ENCODE measurements at places on chromosomes 12 and 14.

DNA sequence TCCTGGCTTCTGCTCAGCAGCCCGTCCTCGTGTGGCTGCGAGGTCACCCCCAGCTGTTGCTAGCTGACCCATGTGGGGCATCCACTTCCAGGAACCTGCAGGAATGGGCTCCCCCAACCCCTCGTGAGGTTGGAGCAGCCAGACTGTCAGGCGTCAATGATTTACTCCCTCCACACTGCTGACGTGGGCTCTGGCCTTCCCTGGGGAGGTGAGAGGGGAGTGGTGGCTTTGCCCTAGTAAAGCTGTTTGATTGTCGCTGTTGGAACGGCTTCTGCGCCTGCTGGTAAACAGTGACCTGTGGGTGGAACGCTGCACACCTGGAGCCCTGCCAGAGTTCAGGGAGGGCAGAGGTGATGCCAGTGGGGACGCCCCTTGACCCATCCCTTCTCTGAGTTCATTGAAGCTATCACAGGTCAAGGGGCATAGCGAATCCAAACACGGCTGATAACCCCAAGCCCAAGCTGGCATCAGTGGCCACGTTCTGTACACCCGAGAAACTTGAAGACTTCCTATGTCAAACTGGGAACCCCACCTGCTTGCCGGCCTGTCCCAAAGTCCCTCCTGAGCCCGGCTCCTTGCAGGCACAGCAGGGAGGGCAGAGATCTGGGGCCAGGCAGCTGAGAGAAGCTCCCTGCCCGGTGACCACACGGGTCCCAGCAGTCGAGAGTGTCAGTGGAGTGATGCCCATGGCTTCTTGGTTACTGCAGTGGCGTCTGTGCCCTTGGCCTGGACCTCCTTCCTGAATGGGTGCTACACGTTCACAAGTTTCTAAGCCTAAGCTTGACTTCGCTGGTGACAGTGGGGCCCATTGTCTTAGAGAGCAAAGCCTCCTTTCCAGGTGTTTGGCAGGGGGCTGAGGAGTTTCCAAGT, 2.7 kb downstream of the ASPG start:
- DNase-seq: no peak

- no peak for DNase-seq
These were observed 22.7 kb downstream of the CGRRF1 start for GRCh38 chr14:54532111-54533012.

DNA sequence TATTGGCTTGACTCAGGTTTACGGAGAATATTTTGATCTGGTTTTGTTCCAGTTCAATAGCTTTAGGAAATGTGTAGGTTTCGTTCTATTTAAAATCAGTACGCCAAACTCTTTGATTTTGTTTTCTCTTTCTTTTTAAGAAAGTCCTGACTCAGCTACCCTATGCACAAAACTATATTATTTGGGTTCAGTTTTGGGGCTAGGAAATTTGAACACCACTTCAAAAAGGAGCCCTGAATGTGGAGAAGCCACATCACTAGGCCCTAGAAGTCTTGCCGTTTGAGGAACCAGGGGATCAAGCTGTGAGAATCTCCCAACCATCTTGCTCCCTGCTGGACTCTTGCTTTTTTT, 168.2 kb upstream of the BCL2L14 start:
- DNase-seq: no peak

GRCh38 chr14:95261616-95262510, 57.8 kb downstream of the CLMN start:
- DNase-seq: no peak

DNA sequence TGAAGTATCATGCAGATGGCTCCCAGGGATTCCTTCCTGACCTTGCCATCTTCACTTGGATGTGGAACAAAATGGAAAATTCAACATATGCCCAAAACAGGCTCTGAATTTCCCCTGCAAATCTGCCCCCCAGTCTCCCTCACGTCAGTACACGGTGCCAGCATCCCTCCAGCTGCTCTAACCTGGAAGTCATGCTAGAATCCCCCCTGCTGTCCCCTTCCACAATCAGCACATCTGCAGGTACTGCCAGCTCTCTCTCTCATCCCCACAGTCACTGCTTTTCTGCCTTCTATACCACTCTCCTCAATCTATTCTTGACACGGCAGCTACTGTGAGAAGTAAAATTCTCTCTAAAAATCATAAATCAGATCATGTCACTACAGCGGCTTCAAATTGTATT, 21.6 kb downstream of the GALNT6 start:
- no peak for DNase-seq

- DNase-seq: no peak
These were observed 8.5 kb upstream of the KRT5 start for GRCh38 chr12:52528641-52529143.

GRCh38 chr12:2183556-2184541, 131.1 kb downstream of the CACNA1C start:
- DNase-seq: no peak

GRCh38 chr12:95102916-95103671, 29.7 kb upstream of the NR2C1 start:
- DNase-seq: no peak

GRCh38 chr14:99030454-99030853, 241.5 kb downstream of the BCL11B start:
- DNase-seq: no peak

GRCh38 chr12:19248929-19249602, 119.5 kb downstream of the PLEKHA5 start:
- no peak for DNase-seq

- DNase-seq: no peak
These were observed 448.6 kb downstream of the FUT8 start for GRCh38 chr14:65860956-65861611.

DNA sequence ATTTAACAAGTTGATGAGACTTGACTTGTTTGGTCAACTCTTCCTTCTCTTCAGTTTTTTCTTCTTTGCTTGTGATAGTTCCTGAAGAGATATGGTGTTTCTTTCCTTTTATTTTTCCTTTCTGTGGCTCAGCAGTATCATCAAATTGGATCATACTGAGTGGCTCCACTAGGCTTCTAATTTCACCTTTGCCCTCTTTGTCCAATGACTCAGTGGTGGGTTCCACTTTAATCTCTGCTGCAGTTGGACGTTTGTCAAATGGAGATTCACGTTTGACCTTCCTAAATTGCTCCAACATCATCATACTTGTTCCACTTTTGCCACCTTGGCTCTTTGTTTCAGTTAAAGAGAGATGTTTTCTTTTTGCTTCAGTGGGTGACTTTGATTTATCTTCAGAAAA, 41.5 kb downstream of the FAM186A start:
- DNase-seq: no peak

- DNase-seq: no peak
These were observed 57.8 kb downstream of the RIMBP2 start for GRCh38 chr12:130658145-130658911.

- DNase-seq: no peak
These were observed 30.3 kb downstream of the DEGS2 start for GRCh38 chr14:100129161-100129589.

DNA sequence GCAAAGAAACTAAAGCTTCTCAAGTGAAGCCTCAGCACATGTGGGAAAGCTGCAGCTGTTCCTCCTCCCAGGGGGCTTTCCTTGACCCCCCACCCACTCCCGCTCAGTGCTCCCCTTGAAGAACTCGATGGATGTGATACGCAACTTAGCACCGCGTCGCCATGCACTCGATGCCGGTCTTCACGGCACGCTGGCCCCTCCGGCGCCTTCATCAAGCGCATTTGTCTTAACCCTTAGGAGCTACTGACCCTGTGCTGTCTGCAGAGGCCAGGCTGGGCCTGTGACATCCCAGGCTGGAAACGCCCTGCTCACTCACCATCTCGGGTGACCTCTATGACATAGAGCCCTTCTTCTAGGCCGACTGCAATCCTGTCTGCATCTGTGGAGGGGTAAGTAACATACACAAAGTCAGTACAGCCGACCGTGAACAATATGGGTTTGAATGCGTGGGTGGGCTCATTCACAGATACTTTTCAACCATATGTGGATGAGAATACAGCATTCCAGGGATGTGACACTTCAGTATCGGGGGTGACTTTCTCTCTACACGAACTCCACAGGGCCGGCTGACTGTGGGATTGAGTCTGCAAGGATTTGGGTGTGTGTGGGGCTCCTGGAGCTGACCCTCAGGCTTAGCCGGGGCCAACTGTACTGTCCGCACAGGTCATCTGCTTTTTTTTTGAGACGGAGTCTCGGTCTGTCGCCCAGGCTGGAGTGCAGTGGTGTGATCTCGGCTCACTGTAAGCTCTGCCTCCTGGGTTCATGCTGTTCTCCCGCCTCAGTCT, 23.1 kb downstream of the AMN start:
- no peak for DNase-seq

- DNase-seq: no peak
These were observed 73.0 kb downstream of the RMST start for GRCh38 chr12:97535582-97535981.

- no peak for DNase-seq
These were observed 78.3 kb upstream of the PSMA6 start for GRCh38 chr14:35213869-35214387.

GRCh38 chr14:52360831-52361230, 46.7 kb downstream of the PTGER2 start:
- no peak for DNase-seq

DNA sequence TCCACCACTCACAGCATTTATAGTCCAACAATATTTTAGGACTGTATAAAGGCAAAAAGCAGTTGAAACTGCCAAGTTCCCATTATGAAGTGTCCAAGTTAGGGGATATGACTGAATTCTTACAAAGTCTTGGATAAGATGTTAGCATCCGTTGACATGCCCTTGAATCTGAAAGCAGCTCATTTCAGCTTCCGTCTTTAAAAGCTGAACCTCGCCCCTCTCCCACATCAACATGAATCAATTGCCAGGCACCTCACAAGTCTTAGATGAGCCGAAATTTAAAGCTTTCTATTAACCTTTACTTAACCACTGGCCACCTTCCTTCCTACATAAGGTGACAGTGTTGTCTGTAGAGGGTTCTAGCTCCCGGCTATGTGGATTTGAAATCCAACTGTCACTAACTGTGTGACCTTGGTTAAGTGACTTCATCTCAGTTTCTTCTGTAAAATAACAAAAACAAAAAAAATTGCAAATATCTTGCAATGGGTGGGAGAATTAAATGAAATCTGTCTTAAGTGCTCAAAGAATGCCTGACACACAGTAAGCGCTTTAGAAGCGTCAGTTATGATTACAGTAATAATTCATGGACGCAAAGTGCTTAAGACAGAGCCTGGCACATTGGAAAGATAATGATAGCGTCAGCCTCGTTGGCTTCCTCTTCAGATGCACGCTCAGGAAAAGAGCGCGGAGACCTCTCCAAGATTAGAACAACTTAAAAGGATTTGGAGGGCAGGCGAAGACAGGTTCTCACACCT, 1.2 kb downstream of the PPP1CC start:
- DNase-seq: no peak

DNA sequence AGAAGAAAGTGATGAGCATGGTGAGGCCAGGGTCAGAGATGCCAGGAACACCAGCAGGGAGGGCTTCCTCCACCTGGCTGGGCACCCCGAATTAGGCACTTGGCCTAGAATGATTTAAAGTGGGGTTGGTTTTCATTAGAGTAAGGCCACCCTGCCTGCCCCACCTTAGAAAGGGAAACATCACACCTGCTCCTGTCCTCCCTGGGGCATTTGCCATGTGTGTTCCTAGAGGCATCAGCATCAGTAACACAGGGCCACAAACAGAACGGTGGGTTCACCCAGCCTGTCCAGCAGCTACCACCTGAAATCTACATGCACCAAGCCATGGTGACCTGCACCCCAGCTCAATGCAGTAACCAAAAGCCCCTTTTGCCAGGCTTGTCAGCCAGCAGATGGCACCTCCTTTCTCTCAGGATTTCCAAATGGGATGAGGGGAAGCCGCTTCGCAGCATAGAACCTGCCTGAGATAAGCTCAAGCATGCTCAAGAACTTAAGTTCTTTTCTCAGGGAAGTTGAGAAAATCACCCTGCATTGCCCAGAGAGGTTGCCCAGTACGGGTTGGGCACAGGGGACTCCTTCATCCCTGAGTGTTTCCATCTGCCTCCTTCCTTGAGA, 338.8 kb downstream of the DPF3 start:
- no peak for DNase-seq

- no peak for DNase-seq
These were observed 1.3 kb downstream of the TNFAIP2 start for GRCh38 chr14:103124501-103125001.

DNA sequence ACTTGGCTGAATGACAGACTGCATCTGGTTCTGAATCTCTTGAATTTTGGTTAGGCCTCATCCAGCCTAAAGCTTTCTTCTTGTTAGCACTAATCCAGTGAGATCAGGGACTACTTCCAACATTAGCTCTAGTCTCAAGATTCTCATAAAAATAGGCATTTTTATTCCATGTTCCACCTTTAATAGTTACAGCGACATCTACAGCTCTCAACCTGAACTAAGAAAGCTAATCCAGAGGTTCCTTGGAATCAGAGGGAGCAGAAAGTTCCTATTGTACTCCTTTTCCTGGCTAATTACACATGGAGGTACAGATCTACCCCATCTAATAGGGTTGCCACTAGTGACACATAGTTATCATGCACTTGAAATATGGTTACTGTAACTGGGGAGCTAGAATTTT, 391.9 kb downstream of the RMST start:
- no peak for DNase-seq

GRCh38 chr14:55404173-55404854, 7.3 kb downstream of the ATG14 start:
- no peak for DNase-seq

DNA sequence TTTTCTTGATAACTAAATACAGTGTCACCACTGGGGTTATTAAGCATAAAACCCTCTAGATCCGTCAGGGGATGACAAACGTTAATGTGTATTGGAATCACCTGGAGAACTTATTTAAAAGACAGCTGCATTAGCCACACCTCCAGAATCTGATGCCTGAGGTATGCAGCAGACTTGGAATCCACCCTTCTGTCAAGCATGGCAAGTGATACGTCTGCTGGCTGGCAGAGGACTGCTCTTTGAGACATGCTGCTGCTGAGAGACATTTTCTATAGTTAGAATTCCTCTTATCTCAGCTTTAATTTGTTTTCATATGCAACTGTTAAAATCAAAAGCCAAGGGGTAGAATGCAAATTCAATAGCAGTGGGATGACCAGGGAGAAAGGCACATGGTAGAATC, 496.3 kb downstream of the NELL2 start:
- no peak for DNase-seq

- no peak for DNase-seq
These were observed 51.3 kb downstream of the SERPINA3 start for GRCh38 chr14:94663538-94663937.

DNA sequence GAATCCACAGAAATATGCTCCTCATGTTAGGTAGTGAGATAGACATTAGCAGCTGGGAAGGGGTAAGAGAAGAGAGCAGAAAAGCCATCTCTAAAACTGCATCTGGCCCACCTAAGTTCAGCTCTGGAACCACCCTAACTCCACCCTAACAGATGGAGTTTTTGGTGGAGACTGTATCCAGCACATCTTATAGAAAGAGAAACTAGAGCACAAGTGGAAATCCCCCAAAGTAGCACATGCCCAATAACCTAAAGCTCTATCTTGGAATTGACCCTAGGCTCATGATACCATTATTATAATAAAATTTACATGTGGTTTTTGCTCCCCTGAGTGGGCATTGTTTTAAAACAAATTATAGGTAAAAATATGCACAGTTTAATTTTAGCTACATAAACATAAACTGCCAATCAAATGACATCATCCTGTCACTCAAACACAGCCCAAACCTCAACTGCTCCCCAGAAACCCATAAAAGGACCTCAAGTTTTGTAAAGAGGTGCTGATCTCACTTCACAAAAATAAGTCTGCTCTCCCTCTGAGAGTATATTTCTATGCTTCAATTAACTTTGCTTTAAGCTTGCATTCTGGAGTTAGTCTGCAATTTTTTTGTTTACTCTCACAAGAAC, 206.4 kb downstream of the PIK3C2G start:
- DNase-seq: no peak

GRCh38 chr12:21551841-21552465, 25.9 kb downstream of the SPX start:
- DNase-seq: no peak

GRCh38 chr12:47219243-47219642, 139.5 kb upstream of the AMIGO2 start:
- no peak for DNase-seq
